ENCODE measurements at places on chromosomes 16 and 17.

DNA sequence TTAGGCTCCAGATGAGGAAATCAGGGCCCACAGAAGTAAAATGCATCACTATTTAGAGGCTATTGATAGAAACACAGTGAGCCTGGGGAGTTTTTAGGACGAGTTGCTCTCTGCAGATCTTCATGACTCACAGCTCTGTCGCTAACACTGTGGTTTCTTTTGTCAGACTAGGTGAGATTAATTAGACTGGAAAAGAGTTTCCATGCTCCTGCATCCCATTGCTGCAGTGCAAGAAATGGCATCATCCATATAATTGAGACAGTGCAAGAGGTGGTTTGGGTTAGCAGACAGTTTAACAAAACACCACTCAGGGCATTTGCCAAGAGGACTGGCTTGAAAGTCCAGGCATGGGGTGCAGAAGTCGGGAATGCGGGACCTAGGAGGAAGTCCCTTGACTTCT is 198.8 kb upstream of the CACNG5 start:
- DNase-seq: peak; percentile 23

DNA sequence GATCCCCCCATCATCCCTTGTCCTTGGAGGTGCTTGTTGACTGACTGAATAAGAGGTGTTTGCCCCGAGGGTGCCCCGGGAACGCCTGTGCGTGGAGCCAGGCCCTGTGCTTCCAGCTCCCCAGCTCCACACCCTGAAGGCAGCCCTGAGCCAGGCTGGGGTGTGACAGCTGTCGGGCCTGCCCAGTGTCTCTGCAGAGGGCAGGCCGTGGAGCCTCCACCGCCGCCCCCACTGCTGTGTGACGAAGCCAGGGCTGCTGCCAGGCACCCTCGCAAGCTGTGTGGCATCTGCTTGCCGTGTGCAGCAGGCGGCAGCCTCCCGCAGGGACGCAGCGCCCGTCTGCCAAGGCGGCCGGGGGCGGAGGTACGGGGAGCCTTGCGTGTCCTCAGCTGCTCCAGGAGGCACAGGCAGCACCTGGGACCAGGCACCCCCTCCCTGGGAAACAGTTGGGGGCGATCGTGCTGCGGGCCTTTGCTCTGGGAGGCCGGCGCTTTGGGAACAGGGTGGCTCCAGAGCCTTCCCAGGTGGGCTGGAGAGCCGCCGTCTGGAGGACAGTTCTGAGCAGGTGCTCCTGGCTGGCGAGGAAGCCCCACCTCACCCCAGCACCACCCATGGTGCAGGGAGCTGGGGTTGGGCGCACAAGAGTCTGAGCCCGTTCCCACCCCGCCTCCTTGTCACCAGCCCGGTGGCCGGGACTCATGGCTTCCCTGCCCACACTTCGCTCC is 26.6 kb downstream of the GSE1 start:
- peak; percentile 37 for DNase-seq

GRCh38 chr17:73201215-73202069 is 8.6 kb downstream of the COG1 start:
- DNase-seq: no peak

DNA sequence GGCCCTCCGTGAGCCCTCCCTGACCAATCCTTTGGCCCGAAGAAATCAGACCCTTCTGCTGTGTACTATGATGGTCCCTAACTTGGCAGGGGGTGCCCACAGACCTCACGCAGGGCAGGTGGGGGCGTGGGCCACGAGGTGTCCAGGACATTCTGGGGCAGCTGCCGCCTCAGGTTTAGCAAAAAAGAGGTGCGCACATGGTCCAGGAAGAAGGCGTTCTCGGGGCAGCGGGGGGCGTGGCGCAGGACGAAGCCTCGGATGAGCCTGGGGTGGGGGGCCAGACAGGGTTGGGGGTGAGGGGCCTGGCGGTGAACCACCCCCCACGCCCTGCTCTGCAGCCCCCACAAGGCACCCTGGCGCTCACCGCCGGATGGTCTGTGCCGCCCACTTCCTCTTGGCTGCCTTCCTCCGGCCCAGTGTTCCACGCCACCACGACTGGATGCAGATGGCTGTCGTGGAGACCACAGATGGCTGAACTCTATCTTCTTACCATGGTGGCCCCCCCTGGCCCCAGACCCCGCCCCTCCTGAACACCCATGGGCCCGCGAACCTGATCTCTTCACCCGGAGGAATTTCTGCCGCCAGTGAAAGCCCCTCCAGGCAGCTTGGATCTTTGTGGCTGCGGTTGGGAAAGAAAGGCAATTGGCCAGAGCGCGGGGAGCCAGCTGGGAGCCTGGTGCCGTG is 14.2 kb upstream of the CRK start:
- no peak for DNase-seq

DNA sequence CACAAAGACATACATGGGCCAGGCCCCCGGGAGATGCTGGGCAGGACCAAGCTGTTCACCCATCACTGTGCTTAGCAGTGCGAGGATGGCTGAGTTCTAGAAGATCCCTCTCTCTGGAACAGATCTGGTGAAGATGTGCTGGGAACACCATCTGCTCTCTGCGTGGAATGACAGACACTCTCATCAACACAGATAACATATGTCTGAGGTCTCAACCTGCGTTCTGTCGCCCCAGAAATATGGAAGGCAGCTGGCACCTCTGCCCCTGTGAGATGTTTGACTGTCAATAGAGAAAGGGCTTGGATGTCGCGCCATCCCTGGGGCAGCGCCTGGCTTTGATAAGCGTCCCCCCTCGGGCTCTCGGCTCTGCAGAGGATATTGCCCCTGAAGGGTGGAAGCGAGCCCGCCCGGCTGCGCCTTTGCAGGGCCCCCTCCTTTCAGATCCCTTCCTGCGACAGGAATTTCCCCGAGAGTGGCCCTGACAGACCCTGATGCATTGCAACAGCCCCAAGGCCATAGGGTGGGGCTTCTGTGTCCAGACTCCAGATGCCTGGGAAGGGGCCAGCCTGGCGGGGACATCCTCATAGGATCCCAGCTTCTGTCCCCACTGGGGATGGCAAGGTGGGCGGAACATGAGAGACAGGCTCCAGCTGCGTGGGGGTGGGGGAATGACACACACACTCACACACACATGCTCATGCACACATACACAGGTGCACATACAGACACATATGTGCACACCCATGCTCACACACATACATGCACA is 86.9 kb upstream of the ZNF469 start:
- DNase-seq: no peak

DNA sequence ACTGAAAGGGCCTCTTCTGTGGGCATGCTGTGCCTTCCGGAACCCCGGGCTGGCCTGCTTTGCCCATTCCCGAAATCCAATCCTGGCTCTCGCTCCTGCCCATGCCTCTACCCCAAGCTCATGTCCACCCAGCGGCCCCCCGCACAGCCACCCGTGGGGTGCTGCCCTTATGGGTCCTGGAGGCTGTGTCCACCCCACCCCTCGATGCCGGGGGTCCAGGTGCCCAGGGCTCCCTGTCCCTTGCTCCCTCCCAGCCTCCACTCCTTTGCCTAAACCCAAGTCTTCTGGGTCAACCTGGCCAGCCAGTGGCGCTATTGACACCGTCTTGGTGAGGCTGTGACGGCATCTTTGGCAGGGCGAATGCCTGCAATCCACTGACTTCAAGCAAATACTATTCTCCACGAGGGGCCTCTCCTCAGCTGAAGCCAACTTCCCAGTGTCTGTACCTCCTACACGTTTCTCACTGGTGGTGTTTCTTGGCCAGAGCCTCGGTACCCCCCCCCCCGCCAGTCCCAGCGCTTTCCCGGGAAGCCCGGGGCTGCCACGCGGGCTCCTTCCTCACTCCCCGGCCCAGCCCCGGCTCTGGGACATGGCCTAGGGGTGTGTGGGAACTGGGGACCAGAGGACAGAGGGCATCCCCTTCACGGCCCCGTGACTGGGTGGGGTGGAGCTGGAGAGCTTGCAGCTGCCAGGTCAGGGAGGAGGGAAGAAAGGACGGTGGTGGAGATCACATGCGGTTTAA is 12.2 kb upstream of the DUS1L start:
- DNase-seq: no peak

DNA sequence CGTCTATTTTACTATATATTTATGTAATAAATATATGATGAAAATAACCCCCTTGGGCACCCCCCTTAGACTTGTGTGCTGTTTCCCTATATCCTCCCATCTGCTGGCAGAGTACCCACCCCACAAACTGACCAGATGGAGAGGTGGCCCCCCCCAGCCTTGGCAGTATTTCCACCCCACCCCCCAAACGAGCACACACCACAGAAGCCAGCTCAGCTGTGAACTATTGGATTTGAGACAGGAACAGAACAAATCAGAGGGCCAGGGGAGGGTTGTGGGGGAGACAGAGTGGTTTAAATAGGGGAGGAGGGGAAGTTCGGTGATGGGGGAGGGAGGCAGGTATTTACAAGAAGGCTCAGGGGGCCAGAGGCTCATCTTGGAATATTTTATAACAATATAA is 7.8 kb downstream of the NR1D1 start:
- DNase-seq: no peak

GRCh38 chr17:71919186-71919585 is 201.6 kb upstream of the SOX9 start:
- no peak for DNase-seq
